ENCODE measurements at places on chromosomes 4 and X. TPM values are rescaled to one million over a fixed set of nuclear protein-coding genes. Genes with fewer than 3 reads are reported as not detected.

Gene PPARGC1A
- total RNA-seq, result 89.7 TPM

- H3K4me3 ChIP-seq, result no peak overlapping the region
- DNase-seq, result no peak
- peak overlapping the region; percentile 73 for H3K27ac ChIP-seq
- no peaks in the 10 kb centered on the region for H3K36me3 ChIP-seq
- H3K27me3 ChIP-seq, result no peaks in the 10 kb centered on the region
Measured at GRCh38 chr4:38073596-38074234, 113.5 kb downstream of the PTTG2 start.

DNA sequence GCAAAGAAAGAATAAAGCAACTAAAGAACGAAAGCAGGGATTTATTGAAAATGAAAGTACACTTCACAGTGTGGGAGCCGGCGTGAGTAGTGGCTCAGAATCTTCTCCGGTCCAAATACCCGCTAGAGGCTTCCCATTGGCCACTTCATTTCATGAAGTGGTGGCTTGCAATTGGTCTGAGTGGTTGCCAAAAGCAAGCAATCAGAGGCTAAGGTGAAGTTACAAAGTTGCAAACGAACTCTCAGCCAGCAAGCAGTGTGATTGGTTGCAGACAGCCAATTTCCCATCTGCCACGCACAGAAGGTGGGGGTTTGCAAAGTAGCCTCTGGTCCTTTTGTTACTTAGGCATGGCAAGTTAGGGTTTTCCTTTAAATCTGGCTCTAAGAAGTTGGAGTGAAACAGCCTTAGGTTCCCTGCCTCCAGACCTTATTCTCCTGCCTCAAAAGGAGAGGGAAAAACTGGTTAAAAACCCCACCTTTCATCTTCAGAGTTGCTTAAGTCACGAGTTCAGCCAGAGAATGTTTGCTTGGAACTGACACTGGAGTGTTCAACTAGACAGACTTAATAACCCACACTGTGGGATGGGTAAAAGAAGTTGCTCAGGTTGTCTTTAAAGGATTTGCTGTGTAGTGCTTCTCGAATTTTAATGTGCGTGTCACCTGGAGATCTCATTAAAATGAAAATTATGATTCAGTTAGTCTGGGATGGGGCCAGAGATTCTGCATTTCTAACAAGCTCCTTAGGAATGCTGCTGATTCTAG lies 6.9 kb upstream of the CLOCK start:
- DNase-seq, result peak; percentile 38
- peak overlapping the region; percentile 34 for H3K4me3 ChIP-seq
- peak overlapping the region; percentile 58 for H3K27ac ChIP-seq
- no peaks in the 10 kb centered on the region for H3K27me3 ChIP-seq
- no peaks in the 10 kb centered on the region for H3K4me1 ChIP-seq

DNA sequence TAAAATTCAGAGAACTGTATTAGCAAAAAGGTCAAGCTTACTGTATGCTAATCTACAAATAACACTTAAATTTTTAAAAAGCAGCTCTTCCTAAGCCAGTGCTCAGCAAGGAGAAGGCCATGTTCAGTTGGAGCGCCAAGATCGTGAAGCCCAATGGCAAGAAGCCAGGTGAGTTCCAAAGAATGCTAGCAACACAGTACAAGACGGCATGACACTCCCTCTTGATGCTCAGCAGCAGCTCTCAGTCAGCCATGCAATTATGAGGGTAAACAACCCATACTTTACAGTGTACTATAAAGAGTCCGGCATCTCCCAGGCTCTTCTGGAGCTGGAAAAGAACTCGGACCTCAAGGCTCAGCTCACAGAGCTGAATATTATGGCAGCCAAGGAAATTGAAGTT lies 34.9 kb downstream of the STX18 start:
- DNase-seq, result peak; percentile 22
- H3K4me1 ChIP-seq, result no peaks in the 10 kb centered on the region
- H3K4me3 ChIP-seq, result no peak overlapping the region
- H3K27ac ChIP-seq, result no peak overlapping the region
- H3K27me3 ChIP-seq, result no peaks in the 10 kb centered on the region

- H3K36me3 ChIP-seq, result no peaks in the 10 kb centered on the region
- no peak overlapping the region for H3K27ac ChIP-seq
Measured at GRCh38 chrX:19955306-19955705, 35.6 kb downstream of the BCLAF3 start.

DNA sequence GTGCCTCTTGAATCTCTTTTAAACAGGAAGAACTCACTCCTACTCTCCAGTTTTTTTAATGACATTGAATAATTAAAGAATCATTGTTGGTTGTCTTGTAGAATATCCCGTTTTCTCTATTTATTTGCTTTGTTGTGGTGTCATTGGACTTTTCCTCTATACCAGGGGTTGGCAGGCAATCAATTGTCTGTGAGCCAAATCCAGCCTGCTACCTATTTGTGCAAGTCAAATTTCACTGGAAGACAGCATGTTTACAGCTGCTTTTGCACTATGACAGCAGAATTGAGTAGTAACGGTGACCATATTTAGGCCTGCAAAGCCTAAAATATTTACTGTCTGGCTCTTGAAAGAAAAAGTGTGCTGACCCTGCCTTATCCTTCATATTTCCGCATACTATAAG lies 34.8 kb downstream of the POLA1 start:
- DNase-seq, result no peak
- no peaks in the 10 kb centered on the region for H3K27me3 ChIP-seq
- H3K4me3 ChIP-seq, result no peak overlapping the region
- H3K4me1 ChIP-seq, result no peaks in the 10 kb centered on the region
- H3K36me3 ChIP-seq, result no peaks in the 10 kb centered on the region

Gene EFHC2
- 1.6 TPM for total RNA-seq

GRCh38 chr4:186810613-186811150 lies 87.0 kb upstream of the FAT1 start:
- no peak for DNase-seq
- H3K27ac ChIP-seq, result no peak overlapping the region
- no peaks in the 10 kb centered on the region for H3K27me3 ChIP-seq
- no peak overlapping the region for H3K4me3 ChIP-seq

GRCh38 chr4:3871181-3871852 lies 105.1 kb downstream of the ADRA2C start:
- no peak overlapping the region for H3K27ac ChIP-seq
- no peaks in the 10 kb centered on the region for H3K4me1 ChIP-seq
- no peak for DNase-seq
- peaks cover 63% of the 10 kb centered on the region for H3K27me3 ChIP-seq
- H3K4me3 ChIP-seq, result no peak overlapping the region

Gene TMPRSS11A
- not detected for total RNA-seq

DNA sequence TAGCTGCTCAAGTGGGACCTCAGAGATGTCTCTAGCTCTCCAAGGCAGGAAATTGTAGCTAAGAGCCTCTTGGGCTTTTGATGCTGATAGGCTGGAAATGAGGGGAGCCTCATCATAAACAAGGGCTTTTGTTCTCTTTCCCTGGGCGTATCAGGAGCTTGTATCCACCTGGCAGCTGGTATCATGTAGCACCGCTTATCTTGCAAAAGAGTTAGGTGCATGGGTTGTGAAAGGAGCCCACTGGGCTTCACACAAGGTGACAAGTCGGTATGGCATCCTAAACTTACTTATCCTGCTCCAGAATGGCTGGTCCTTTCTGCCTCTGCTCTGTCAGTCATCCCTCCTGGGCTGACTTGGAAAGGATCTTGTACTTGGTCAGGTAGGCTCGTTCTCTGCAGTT lies 565.8 kb downstream of the GRXCR1 start:
- no peaks in the 10 kb centered on the region for H3K36me3 ChIP-seq
- H3K27me3 ChIP-seq, result no peaks in the 10 kb centered on the region
- no peak overlapping the region for H3K27ac ChIP-seq
- no peak for DNase-seq

DNA sequence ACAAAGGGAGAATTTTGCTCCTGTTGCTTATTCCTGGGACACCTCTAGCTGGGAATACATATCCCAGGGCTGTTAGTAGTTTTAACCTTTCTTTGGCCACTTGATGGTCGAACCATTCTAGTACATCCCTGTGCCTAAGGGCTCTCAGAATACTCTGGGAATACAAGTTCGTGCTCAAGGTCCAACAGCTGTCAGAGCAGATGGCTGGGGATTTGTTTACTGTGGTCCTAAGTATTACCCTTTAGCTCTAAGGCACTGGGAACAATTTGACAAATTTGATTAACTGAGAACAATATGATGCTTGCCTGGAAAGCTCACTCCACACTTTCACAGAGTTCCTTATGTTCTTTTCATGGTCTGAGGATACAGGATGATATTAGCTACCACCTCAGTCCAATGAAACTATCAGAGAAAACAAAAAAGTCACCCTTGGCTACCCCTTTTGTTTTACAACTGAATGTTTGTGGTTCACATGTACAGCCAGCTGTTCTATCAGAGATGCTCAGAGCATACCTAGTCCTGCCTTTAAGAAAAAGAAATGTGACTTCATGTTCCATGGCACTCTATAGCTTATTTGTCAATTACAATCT lies 47.4 kb upstream of the PHOX2B start:
- H3K4me1 ChIP-seq, result no peaks in the 10 kb centered on the region
- no peak for DNase-seq
- H3K4me3 ChIP-seq, result no peak overlapping the region
- H3K27me3 ChIP-seq, result no peaks in the 10 kb centered on the region
